ENCODE measurements at places on chromosomes 6 and 20.
A peak's percentile ranks its signal among the peaks of the same experiment; 100 is the strongest.

DNA sequence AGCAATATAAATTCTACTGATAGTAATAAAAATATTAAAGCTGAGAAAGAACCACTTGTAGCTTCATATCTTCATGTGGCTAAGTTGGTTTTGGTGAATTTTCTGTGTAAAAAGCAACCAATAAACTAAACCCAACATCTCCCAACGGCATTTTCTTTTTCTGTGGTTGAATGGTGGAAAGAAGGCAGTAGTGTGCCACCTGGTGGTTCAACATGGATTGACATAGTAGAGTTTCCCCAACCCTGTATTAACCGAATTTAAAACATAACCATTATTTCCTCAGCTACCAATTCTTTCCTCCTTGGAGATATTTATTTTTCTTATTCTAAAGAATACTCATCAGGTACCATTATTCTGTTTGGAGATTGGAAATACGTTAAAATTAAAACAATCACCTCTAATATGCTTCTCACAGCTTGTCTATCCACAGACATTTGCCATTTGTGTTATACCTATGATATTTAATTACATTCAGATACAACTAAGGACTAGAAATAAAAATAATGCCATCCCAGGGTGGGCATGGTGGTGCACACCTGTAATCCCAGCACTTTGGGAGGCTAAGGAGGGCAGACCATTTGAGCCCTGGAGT, 117.1 kb upstream of the EEF1E1 start:
- DNase-seq, result peak; percentile 42

GRCh38 chr6:57116776-57117175, 26.8 kb downstream of the ZNF451 start:
- DNase-seq, result no peak

- DNase-seq, result no peak
These were observed 34.0 kb upstream of the SH3BGRL2 start for GRCh38 chr6:79597155-79597554.

- DNase-seq, result no peak
These were observed 74.4 kb downstream of the DOK5 start for GRCh38 chr20:54549658-54550326.

- DNase-seq, result no peak
These were observed 31.4 kb downstream of the FOXP4 start for GRCh38 chr6:41577356-41578216.

DNA sequence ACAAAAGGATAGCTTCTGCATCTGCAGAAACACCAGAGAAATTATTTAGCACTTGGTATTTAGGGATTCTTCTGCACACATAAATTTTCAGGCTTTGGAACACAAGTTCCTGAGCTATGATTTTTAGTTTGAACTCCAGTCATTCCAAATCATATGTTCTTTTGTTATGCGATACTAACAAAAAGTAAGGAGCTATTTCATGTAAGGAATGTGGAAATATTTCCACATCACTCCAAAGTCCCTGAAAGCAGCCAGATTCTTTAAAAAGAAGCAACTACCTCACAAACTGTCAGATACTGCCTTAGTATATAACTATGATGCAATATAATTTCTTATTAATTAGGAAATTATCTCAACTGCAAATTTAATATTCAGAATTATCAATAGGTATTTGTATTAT, 106.9 kb downstream of the RNGTT start:
- DNase-seq, result no peak

GRCh38 chr6:93749191-93749590, 329.8 kb upstream of the EPHA7 start:
- no peak for DNase-seq

- no peak for DNase-seq
These were observed 95.1 kb upstream of the RNF217 start for GRCh38 chr6:124867121-124867520.

DNA sequence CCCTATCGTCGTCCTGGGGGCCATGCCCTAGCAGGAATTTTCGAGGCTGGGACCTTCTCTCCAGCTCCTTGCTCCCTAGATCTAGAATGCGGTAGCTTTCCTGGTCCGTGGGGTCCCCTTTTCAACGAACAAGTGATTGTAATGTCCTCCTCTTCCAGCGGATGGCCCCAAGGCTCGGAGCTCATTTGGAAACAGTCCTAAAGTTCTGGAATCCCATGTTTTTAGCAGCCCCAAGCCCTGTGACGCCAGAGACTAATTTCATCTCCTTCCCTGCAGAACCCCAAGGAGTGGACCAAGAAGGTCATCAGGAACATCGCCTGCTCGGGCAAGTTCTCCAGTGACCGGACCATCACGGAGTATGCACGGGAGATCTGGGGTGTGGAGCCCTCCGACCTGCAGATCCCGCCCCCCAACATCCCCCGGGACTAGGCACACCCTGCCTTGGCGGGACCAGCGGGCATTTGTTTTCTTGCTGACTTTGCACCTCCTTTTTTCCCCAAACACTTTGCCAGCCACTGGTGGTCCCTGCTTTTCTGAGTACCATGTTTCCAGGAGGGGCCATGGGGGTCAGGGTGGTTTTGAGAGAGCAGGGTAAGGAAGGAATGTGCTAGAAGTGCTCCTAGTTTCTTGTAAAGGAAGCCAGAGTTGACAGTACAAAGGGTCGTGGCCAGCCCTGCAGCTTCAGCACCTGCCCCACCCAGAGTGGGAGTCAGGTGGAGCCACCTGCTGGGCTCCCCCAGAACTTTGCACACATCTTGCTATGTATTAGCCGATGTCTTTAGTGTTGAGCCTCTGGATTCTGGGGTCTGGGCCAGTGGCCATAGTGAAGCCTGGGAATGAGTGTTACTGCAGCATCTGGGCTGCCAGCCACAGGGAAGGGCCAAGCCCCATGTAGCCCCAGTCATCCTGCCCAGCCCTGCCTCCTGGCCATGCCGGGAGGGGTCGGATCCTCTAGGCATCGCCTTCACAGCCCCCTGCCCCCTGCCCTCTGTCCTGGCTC, 48.5 kb downstream of the PYGB start:
- DNase-seq, result peak; percentile 38

DNA sequence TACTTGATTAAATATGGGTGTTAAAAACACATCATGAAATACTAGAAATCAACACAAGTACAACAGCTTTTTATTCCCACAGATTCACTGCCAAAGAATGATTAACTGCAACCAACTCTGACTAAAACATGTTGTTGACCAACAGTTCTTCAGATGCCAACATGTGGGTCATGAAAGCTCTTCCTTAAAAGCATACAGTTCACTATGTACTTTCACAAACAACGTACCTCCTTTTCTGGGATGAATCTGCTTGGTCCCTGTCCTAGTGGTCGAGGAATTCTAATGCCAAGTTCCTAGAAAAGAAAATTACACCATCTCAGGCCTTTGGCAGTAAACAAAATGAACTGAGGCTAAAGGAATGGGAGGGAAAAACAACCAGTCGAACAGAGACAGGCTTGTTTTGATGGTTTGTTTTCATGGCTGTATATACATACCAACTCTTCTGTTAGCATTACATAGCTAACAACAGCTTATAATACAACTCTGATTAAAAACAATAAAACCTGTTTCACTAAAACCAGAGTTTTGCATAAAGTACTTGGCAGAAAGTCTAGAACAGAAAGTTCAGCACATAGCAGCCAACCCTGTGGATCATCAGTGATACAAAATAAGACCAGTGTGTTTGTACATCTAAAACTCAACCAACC, 92.5 kb downstream of the SESN1 start:
- DNase-seq, result no peak

GRCh38 chr6:11332463-11332862, 100.0 kb upstream of the NEDD9 start:
- no peak for DNase-seq

DNA sequence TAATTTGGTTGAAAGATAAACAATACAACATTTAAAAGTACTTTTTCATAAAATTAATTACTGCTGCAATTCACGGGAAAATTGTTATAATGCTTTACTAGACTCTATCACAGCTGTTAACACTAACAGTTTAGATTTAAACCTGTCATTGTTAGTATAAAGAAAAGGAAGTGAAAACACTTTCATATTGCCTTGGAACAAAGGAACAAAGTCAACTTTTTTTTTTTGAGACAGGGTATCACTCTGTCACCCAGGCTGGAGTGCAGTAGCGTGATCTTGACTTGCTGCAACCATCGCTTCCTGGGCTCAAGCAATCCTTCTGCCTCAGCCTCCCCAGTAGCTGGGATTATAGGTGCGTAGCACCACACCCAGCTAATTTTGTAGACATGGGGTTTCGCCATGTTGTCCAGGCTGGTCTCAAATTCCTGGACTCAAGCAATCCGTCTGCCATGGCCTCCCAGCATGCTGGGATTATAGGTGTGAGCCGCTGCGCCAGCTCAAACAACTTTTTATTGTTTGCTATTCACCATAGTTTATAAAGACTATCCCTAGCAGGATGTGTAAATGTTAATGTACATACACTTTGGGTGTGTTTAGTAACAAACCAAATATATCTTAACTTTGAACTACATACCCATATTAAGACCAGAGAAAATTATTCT, 22.1 kb downstream of the SLC35A1 start:
- DNase-seq, result no peak

- DNase-seq, result no peak
These were observed 60.5 kb downstream of the NRN1 start for GRCh38 chr6:5946181-5946580.

DNA sequence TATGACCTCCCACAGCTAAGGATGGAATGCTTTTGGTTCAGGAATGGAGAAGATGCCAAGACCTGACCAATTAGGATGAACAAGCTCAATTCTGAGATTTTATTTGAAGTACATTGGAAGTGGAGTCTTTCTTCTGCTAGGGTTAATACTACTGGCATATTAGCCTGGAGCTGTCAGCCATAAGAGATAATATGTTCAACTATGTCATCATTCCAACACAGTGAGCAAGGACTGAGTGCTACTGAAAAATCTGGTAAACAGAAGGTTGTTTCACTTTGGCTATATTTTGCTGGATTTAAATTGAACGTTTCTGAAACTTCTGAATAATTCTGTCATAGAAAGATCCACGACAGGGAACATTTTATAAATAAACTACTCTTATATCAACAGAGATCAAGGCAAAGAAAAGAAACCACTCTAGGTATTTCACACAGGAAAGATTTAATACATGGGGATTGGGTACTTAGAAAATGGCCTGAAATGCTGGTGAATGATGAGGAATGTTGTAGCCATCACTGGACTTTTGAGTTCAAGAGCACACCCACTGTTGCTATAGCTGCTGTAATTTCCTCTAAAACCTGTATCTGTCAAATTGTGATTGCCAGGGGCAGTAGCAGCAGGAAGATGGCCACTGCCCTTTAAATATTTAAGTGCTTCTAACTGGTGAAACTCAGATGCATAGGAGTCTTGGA, 200.5 kb downstream of the PLCB4 start:
- DNase-seq, result no peak

DNA sequence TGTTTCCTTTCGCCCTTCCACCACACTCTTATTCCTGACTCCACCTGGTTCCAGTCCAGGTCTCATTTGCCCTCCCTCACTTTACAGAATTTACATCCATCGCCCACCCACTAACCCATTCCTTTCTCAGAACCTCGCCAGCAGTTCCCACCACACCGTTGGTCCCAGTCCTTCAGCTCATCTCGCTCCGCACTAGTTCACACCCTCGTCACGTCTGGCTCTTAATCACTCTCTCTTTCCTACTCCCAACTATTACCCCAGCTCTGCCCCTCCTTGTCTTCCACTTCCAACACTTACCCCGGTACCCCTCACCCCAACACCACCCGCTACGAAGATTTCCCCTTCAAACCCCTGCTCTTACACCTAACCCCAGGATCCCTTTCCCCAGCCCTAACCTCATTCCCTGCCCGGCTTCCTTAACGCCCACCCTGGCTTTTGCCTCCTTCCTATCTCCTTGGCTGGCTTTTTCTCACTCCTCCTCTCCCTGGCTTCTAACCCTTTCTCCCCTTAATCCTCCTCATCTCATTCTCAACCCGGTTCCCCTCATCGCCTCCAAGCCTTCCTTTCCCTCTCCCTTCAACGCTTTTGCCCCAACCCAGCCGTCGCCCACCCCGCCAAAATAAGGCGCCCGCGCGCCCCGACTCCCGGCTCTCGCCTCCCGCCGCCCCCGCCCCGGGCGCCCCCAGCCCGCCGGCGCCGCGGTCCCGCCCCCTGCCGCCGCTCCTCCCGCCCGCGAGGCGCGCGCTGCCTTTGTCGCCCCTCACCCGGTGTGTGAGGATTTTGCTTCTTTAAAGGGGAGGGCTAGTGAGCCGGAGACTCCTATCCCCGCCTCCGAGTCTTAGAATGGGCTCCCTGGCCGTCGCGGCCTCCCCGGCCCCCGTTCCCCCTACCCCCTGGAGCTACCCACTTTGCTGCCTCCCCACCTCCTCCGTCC, 542 bp downstream of the USP49 start:
- DNase-seq, result peak; percentile 4

DNA sequence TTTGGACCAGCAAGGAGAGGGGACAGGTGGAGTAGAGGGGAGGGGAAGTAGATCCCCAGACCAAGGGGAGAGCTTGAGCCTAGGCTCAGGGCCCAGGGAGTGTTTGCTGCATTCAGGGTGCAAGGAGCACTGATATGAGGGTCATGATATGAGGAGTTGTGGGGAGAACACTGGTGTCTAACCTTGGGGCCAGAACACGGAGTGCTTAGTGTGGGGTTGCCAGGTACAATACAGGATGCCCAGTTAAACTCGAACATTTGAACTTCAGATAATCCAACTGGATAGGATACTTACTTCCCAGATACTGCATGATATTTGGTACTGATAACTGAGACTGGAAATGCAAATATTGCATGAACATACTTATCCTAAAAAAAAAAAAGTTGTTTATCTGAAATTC, 2.4 kb downstream of the SLC22A1 start:
- DNase-seq, result no peak

Data from CD4-positive, alpha-beta T cell treated with Interleukin-6 for 4 hours (primary cell).